ENCODE measurements at places on chromosomes 11 and 22.

- DNase-seq = peak; percentile 77
Measured at GRCh38 chr22:46006379-46007002, 29.5 kb upstream of the WNT7B start.

DNA sequence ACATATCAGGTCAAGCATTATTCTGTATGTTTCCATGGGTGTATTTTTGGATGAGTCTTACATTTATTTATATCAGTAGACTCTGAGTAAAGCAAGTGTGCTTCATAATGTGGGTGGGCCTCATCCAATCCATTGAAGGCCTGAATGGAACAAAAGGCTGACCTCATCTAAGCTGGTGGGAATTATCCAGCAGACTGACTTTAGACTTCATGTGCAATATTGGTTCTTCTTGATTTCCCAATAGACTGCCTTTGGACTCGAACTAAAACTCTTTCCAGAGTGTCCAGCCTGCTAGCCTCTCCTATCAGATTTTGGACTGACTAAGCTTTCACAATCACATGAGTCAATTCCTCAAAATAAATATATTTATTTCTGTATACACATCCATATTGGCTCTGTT is 116.2 kb downstream of the KIF18A start:
- DNase-seq = no peak

DNA sequence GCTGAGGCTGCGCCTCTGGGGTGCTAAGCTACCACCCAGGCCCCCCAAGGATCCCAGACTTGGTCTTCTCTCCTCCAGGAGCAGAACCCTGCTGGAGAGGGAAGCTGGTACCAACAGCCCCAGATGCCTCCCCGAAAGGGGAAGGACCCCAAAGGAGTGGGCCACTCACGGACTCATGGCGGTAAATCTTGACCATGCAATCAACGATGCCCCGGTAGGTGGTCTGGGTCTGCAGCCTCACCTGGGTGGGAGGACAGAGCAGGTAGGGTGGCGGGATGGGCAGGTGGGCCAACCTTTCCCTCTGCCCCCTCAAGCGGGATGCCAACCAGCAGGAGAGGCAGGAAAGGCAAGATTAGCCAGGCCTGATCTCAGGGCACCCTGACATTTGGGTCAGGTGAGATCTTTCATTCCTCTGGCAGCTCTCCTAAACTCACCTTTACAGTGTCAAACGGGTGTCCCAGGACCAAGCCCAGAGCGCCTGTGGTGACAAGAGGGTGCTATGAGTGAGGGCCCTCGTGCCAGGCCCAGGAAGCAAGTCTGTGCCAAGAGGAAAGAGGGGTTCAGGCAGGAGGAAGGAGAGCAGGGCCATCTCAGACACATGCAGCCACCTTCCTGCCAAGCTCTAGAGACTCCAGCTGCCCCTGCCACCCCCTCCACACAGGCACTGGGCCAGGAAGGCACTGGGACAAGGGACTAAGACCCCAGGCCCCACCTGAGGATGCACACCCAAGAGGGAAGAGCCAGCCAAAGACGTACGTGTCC is 2.6 kb downstream of the SLC25A45 start:
- no peak for DNase-seq

DNA sequence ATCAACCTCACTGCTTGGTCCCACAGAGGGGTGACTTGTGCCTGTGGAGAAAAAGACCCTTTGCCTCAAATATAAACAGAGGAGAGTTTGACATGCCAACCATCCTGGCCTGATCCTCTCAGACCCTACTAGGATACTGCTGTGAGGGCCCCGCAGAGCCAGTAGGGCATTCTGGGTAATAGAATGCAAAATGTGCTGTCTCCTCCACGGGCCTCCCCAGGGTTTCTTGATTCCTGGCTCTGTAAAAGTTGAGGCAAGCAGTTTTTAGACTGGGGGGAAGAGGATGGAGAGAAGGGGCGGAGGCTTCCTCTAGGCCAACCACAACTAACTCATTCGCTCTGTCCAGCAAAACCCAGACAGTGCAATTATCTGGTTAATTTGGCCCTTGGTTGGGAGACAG is 81.7 kb downstream of the SYN3 start:
- no peak for DNase-seq

DNA sequence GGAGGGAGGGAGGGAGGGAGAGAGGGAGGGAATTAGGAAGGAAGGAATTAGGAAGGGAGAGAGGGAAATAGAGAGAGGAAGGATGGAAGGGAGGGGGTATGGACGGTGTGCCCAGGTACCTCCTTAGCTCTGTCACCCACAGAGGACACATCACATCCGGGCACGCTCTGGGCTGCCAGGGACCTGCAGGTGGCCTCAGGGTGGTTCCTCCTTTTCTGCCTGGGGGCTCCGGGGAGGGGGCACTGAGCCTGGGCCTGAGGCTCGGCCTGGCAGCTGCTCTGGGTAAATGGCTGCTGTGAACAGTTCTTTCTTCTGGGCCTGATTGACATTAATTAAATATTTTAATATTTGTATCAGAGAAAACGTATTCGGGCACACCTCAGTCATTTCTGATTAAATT is 733.5 kb downstream of the BRD1 start:
- DNase-seq = no peak

- no peak for DNase-seq
Measured at GRCh38 chr11:67996622-67997474, 7.0 kb downstream of the UNC93B1 start.

DNA sequence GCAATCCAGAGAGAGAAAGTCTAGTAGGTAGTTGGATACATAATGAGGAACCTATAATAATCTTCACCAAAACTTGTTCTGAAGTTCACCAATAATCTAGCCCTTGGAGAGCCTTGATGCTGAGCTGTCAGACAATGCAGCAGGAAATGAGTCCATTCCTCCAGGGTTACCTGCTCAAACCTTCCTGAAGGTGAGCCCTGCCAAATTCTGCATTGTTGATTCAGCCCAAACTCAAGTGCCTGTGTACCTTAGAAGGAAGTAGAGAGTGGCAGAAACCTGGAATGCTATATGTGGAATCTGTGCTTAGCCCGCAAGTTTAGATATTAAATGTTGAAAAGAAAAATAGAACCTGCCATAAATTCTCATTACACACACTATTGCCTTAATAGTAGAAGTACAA is 77.4 kb upstream of the SPON1 start:
- no peak for DNase-seq

DNA sequence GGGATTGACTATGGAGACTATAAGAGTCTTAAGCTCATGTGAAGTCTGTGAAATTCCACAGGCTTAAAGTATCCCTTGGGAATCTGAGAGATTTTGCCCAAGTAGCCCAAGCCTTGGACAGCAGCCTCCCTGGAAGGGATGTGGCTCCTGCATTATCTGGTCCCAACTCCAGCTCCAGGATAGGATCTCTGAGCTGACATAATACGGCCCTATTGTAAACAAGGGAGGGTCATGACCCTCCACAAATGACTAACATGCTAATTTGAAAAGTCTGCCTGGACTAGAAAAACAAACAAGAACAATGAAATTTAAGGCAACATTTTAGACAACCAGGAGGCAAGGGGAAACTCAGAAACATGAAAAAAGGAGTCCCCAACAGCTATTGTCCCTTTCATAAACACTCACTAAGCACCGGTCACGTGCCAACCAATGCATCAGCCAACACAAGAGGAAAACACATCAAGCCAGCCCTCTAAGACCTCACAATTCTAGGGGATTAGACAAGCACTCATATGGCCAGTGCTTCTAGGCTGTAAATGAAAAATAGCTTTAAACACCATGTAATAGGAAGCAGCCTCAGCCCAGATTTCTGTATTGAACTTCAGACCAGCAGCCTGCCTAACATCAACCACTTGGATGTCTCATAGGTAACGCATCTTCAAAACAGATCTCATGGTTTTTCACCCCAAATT is 101.2 kb upstream of the TIMP3 start:
- DNase-seq = no peak

DNA sequence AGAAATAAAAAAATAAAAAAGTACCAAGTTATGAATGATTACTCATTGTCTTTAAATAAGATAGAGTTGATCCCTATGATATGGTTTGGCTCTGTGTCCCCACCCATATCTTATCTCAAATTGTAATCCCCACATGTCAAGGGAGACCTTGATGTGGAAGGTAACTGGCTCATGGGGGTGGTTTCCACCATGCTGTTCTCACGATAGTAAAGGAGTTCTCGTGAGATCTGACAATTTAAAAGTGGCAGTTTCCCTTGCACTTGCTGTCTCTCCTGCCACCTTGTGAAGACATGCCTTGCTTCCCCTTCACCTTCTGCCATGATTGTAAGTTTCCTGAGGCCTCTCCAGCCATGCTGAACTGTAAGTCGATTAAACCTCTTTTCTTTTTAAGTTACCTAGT is 18.8 kb downstream of the QSER1 start:
- DNase-seq = no peak

- peak; percentile 43 for DNase-seq
Measured at GRCh38 chr11:114059984-114060391, 477 bp downstream of the ZBTB16 start.

- no peak for DNase-seq
Measured at GRCh38 chr11:2168286-2169004, 3.2 kb downstream of the TH start.

DNA sequence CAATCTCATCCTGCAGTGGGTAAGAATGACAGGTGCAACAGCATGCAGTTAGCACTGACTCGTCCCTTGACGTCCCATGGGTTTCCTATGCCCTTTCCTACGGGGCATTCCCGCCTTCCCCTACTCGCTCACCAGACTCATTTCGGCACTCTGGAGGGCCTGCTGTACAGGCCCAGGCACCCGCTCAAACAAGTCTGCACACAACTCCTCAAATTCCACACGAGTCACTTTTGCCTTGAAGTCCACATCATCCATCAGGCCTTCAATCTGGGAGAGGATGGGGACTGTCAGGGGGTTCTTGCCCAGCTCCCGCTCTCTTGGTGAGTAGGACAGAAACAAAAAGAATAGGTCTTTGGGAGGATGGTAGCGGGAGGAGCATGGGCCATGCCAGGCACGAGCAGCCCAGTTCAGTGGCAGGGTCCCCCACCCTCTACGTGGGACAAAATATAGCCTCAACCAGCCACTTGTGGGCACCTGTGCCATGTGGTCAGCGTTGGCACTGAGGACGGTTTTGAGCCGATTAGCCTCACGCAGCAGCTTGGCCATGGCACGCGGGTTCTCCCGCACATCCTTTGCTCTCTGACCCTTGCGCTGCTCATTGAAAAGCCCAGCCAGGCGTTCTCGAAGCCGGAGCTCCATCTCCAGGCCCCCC is 4.7 kb downstream of the HYOU1 start:
- no peak for DNase-seq

All from RWPE1 (cell line).